Smooth muscle cell of the coronary artery (primary cell): ENCODE measurements at places on chromosomes 16 and 17. TPM values are rescaled to one million over a fixed set of nuclear protein-coding genes. Genes with fewer than 3 reads are reported as not detected.

GRIN2C gene
- total RNA-seq: 0.15 and 0.23 TPM in 2 replicates

IRF8 gene
- not detected in 2 replicates for total RNA-seq

CCL7 gene
- total RNA-seq: 0.70 TPM in 1 of 2 replicates, not detected in the other

TSNAXIP1 gene
- total RNA-seq: 1.2 and 1.9 TPM in 2 replicates

ATP2A1 gene
- total RNA-seq: 0.08 and 0.23 TPM in 2 replicates

HSD17B2 gene
- total RNA-seq: 0.35 TPM in 1 of 2 replicates, not detected in the other

ZSCAN10 gene
- not detected in 2 replicates for total RNA-seq

TMIGD1 gene
- total RNA-seq: not detected in 2 replicates

NACA2 gene
- total RNA-seq: not detected in 2 replicates

SPATA22 gene
- total RNA-seq: not detected in 2 replicates

CD300H gene
- not detected in 2 replicates for total RNA-seq

EVPLL gene
- not detected in 2 replicates for total RNA-seq

GPATCH8 gene
- total RNA-seq: 10.4 and 13.5 TPM in 2 replicates

CPHXL2 gene
- total RNA-seq: not detected in 2 replicates

G6PC1 gene
- total RNA-seq: not detected in 2 replicates

QRICH2 gene
- 2.3 and 6.0 TPM in 2 replicates for total RNA-seq

C17orf50 gene
- not detected in 2 replicates for total RNA-seq

KRT24 gene
- total RNA-seq: not detected in 2 replicates

NSMCE1 gene
- 118 and 205 TPM in 2 replicates for total RNA-seq

FOXO3B gene
- 2.7 and 3.8 TPM in 2 replicates for total RNA-seq
